ENCODE measurements at places on chromosomes 1 and 21.

DNA sequence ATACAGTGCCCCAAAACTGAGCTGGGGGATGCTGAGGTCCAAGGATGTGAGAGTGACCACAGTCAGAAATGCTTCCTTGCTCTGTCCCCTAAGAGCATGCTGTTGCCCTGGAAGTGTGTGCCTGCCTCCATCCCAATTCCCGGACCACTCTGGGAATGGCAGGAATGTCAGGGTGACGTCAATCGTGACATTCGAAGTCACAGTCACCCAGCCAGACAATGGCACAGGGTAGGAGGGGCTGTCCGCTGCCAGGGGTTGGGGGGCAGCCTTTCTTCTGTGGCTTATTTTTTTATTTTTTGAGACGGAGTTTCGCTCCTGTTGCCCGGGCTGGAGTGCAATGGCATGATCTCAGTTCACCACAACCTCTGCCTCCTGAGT lies 22.3 kb downstream of the MEF2D start:
- no peak for DNase-seq

GRCh38 chr1:204106825-204107224 lies 33.9 kb downstream of the SOX13 start:
- no peak for DNase-seq

DNA sequence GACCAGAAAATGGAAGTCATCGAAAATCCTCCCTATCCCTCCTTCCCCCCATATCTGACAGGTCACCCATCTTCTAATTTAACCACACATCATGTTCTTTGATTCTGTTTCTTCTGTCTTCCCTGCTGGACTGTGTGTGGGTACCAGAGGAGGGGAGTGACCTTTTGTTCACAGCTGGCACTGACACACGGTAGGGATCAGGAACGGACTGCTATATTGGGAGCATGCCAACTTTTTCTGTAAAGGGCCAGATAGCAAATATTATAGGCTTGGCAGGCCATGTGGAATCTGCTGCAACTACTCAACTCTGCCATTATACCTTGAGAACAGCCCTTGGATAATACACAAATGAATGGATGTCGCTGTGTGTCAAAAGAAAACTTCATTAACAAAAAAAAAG lies 7.5 kb upstream of the TOMM20 start:
- DNase-seq, result no peak

DNA sequence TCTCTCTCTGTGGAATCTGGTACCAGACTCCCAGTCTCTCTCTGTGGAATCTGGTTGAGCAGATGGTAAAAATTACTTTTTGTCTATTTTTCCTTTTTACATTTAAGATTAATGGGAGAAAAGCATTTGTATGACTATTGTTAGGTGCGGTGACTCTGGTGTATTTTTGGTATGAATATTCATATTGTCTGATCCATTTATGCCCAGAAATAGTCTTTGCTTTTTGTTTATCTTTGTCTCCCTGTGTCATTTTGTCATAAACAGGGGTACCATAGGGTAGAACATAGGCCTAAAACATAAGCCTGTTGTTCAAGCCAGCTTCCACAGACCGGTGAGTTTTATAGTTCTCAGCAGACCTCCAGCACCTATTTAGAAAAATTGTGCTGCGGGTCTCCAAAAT lies 78.7 kb downstream of the ETS2 start:
- no peak for DNase-seq

DNA sequence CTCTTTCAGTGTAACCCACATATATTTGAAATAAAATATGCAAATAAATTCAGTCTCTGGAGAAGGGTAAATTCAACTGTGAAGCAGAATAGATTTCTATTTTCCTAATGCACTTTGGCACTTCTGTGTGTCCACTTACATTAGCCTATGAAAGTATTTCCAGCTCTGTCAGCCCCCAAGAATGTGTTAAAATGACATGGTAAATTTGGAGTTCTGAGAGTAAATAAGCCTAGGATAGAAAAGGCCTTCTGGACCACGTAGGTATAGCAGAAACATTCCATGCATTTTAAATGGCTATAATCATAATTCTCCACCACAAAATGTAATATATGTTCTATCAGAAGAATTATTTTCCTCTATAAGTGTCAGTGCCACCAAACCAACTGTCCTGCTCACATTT lies 276.2 kb downstream of the NEGR1 start:
- no peak for DNase-seq

DNA sequence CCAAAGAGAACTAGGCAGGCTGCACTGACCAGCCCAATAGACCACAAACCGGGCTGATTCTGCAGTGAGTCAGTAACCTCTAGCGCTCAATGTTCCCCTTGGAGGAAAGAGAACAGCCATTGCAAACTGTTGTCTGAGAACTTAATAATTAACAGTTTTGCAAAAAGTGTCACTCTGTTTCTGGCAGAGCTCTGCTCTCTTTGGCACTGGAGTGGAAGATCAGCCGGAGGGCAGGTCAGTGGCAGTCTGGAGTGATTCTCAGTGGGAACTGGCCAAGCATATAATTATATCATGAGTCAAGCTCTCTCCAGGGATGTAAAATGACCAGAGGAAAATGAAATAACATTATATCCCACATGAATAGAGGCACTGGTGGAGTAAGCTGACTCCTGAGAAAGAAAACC lies 238.3 kb downstream of the HLX start:
- DNase-seq, result no peak

- no peak for DNase-seq
Observed at GRCh38 chr1:194705123-194705854, 1518.9 kb upstream of the B3GALT2 start.

GRCh38 chr1:66271216-66271903 lies 262.6 kb upstream of the SGIP1 start:
- DNase-seq, result no peak

- DNase-seq, result no peak
Observed at GRCh38 chr1:66119148-66119547, 326.5 kb downstream of the PDE4B start.

Measured in activated CD4-positive, alpha-beta T cell treated with anti-CD3 and anti-CD28 coated beads, Interleukin-2, amount 50 U/mL, for 4 hours (primary cell).